ENCODE measurements at places on chromosomes 12 and 14. TPM values are rescaled to one million over a fixed set of nuclear protein-coding genes. Genes with fewer than 3 reads are reported as not detected.

Gene NFKBIA
- total RNA-seq, result 97.9 TPM

Gene FGF23
- not detected for total RNA-seq

Gene LPAR5
- total RNA-seq, result not detected

Gene HOTAIR
- not detected for total RNA-seq

Gene TPPP2
- total RNA-seq, result not detected

Gene RNASE7
- not detected for total RNA-seq

Gene GLS2
- 0.20 TPM for total RNA-seq

- DNase-seq, result no peak
Measured at GRCh38 chr12:25675808-25676207, 122.7 kb upstream of the LMNTD1 start.

DNA sequence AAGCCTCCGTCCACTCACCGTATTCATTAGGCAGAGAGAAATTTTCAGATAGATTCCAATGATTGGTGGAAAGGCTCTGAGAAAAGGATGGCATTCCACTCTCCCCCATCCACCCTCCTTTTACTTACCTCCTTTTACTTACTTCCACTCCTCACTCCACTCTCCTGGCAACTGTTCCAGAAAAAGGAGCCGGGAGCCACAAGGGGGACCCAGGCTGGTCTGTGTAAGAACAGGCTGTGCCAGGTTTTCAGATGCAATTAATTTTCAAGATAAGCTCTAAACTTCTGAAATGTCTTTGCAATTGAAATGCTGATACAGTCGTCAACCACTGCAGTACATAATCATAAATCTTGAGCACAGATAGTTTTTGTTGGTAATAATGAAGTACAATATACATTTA is 248.8 kb downstream of the ANO6 start:
- DNase-seq, result no peak

DNA sequence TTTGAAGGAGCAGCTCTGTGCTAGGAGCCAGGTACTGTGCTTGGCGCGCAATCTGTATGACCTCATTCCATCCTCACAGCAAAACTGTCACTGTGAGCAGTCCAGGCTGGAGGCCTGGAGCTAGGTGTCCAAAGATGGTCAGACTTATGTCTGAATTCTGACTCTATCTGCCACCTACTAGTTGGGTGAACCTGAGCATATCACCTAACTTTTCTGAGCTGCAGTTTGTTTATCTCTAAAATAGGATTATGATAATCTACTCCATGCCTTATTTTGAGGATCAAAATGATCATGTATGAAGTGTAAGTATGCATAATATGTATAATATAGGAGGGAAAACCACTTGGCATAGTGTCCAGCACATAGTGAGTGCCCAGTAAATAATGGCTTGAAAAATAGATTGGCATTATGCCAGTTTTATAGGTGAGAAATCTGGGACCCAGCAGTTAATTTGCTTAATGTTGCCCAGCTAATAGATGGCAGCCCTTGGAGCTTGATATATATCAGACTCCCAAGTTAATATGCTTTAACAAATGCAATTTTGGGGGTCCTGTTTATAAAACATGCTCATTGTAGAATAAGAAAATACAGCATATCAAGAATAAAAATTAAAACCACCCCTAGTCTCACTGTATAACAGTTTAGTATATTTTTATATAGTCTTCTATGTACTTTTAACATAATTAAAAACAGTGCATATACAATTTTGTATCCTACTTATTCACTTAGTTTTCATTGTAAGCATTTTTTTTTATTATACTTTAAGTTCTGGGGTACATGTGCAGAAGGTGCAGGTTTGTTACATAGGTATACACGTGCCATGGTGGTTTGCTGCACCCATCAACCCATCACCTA is 4.5 kb upstream of the JPH4 start:
- no peak for DNase-seq

DNA sequence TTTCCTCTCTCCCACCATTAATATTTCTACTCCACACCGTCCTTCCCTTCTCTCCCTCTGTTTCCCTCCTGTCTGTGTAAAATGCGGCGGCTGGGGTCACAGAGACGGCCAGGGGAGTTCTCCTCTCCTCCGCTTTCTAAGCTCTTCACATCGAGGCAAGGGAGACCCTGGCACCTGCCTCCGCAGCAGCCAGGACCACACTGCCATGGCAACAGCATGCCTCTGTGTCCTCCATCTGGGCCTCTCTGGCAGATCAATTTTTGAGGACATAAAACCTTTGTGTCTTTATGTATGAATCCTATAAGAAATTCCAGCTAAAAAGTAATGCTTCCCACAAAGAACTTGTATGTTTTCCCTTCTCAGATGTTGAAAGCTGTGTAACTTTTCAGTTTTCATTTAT is 41.4 kb downstream of the DYRK4 start:
- no peak for DNase-seq

DNA sequence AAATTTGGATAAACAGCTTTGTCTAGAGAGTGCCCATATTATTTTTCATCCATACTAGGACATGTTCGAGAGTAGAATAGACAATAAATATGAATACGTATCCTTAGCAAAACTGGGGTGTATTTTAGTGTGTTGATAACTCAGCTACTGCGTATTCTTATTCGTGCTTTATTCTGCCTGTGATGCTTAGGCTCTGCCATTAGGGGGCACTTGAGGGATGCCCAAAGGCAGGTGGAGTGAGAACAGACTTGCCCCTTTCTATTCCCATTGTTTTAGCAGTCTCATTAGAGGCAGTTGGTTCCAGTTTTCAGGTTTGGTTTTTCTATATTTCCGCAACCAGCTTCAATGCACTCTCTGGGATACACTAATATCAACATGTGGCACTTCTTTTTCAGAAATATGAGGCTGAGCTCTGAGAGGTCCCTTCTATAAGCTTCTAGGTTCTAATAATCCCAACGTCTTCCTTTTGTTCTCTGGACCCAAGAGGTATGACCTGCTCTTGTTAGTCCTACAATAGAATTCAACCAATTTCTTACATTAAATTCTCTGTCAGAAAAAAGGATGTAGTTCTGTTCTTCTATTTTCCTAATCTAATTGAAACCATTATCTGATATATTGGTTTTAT is 985.7 kb upstream of the FBXO33 start:
- DNase-seq, result peak; percentile 13

GRCh38 chr14:74860899-74861733 is 14.8 kb downstream of the PROX2 start:
- peak; percentile 73 for DNase-seq

- no peak for DNase-seq
Measured at GRCh38 chr12:121815263-121815662, 11.5 kb downstream of the SETD1B start.

DNA sequence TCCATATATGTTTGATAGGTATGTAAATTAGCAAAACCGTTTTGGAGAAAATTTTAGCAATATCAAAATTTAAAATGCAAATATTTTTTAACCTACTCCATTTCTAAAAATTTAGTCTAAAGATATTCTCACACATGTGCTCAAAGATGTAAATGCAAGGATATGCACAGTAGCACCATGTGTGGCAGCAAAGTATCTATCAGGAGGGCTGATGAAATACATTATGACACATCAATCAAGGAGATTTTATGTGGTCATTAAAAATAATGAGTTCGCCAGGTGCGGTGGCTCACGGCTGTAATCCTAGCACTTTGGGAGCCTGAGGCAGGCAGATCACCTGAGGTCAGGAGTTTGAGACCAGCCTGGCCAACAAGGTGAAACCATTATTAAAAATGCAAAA is 8.0 kb upstream of the C1R start:
- no peak for DNase-seq

DNA sequence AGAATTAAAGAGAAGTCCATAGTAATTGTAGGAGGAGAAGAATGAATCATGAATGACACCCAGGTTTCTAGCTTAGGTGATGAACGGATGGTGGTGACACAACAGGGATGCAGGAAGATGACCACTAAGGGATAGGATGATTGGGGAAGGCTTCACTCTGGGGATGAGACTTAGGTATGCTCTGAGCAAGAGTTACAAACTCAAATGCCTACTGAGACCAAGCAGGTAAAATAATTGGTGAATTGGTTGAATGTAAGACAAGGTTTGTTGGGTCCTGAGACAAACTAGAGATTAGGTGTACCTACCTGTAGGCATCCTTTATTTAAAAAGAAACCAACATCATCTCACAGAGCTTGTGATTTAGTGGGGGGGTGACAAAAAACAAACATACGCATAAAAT is 116.3 kb downstream of the CFAP54 start:
- no peak for DNase-seq

DNA sequence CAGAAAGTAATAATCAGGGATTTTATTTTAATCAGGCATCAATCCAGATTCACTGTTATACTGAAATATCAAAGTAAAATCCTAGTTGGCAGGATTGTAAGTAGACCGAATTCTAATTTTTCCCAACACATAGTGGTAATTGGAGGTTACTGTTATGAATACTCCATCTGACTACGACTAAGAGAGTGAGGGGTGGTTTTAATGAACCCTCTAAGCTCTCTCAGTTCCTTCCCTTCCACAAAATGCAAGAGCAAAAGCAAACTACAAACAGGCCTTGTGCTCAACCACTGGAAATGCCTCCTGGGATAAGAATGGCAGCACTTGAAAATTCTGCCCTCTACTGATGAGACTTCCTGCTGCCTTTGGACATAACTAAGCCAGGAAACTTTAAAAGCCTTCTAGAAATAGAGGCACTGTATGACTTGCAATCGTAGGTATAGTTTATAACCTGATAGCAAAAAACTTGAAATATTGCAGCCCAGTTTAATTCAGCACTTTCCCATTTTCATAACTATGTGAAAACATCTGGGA is 184.8 kb downstream of the SLC16A7 start:
- peak; percentile 47 for DNase-seq

- peak; percentile 76 for DNase-seq
Measured at GRCh38 chr12:54033980-54034784, 1.3 kb downstream of the HOXC5 start.

DNA sequence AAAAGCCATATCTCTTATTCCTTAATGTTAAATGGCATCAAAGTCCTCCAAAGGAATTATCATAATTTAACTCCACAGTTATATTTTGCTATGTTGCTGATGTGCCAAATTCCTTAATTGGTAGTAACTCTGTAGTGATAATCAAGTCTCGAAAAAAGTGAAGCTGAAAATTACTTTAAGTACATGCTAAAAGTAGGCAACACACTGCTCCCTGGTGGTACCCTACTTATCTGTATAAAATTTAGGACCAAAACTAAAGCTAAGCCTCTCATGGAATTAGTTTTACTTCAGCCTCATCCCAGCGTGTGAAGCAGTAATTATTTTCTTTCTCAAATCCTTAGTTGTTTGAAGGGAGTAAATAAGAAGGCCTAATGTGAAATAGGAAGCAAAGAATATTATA is 132.8 kb downstream of the TTLL5 start:
- no peak for DNase-seq

DNA sequence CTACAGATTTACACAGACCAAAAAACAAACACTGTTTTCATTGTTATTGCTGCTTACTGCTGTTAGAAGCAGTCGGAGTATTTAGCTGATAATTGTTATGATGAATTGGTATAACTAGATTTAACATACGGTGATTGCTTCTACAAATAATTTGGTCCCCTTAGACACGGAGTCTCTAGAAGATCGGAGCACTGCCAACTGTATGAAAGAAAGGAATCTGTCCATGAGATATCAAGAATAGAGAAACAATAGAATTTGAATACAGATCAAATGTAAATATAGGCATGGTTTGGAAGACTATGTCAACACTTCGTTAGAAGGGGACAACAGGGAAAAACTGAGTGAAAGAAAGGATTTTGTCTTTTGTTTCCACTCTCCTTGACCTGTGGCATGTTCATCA is 110.9 kb downstream of the PPP2R5E start:
- no peak for DNase-seq

- DNase-seq, result no peak
Measured at GRCh38 chr12:114949058-114949820, 265.3 kb upstream of the TBX3 start.

GRCh38 chr14:58243790-58244555 is 670 bp upstream of the PSMA3 start:
- DNase-seq, result peak; percentile 16

- no peak for DNase-seq
Measured at GRCh38 chr14:104731320-104732294, 7.6 kb downstream of the ADSS1 start.

GRCh38 chr14:104138098-104138717 is at the start of gene KIF26A:
TSS of gene KIF26A (plus strand) at chr14:104138587. CDS start at chr14:104138723, 136 bp downstream.
- no peak for DNase-seq

DNA sequence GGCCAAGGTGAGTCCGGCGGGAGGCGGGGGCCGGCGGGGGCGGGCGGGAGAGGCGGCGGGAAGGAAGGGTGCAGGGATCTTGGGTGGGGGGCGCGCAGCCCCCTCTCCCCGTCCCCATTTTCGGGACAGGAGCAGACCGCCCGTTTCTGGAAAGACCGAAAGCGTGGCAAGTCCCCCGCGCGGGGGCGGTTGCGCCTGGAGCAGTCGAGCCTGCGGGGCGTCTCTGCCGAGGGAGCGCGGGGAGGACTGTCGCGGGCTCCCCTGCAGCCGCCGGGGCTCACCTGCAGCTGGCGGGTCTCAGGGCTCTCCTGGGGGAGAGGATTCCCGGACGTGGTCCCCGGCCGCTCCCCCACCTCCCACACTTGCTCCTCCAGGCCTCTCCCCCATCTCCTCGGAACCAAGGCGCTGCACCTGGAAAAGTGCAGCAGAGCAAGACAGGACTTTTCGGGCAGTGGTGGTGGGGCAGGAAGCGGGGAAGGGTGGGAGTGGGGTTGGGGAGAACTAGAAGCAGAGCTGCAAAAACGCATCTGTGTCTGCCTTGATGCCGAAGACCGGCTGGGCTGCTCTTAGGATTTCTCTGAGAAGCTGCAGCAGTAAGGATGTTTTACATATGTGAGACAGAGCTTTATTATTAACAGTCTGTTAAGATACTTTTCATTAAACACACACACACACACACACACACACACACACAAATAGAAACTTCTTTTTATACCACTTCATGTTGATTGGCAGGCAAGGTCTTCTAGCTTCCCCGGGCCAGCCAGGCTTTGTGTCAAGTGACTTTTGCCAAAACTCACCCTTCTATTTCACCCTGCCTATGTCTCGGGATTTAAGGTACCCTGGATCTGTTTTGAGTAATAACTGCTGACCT is 677 bp downstream of the C12orf75 start:
- peak; percentile 25 for DNase-seq

- no peak for DNase-seq
Measured at GRCh38 chr14:26966908-26967307, 369.1 kb upstream of the NOVA1 start.

GRCh38 chr12:96878704-96879103 is 28.4 kb upstream of the NEDD1 start:
- DNase-seq, result no peak

DNA sequence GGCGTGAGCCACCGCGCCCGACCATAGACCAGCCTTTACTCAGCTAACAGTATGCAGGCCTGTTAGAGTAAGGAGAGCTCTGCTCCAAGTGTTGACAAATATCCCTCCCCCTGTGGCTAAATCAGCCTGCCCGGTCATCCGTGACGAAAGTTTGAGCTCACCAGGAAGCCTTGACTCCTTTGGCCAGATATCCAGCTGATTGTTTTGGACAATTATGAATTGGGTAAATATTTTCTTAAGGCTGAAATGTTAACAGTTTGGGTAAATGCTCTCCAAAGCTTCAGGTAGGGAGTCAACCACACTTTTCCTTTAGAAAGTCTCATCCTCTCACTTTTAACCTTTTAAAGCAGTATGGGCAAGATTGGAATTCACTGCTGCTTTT is 157.9 kb downstream of the PAWR start:
- DNase-seq, result peak; percentile 58

- DNase-seq, result no peak
Measured at GRCh38 chr14:59739794-59740193, 130.8 kb downstream of the RTN1 start.

- no peak for DNase-seq
Measured at GRCh38 chr12:123442774-123443173, 6.3 kb upstream of the RILPL2 start.

GRCh38 chr14:95662376-95663186 is 23.6 kb upstream of the TCL1B start:
- peak; percentile 19 for DNase-seq

GRCh38 chr14:72619881-72620280 is 274.0 kb downstream of the DPF3 start:
- DNase-seq, result no peak
